Astrocyte (in vitro differentiated cells and primary cell): ENCODE measurements at places on chromosomes 3 and 15. TPM values are rescaled to one million over a fixed set of nuclear protein-coding genes. Genes with fewer than 3 reads are reported as not detected.

The SSUH2 gene
- not detected in 2 replicates for total RNA-seq

The ALPK3 gene
- 6.8 and 9.1 TPM in 2 replicates for total RNA-seq

The SLC51A gene
- total RNA-seq = not detected in 2 replicates

GRCh38 chr3:139909811-139910210 is 25.2 kb upstream of the CLSTN2 start:
- no peak overlapping the region for H3K4me3 ChIP-seq
- peaks cover 5% of the 10 kb centered on the region for H3K4me1 ChIP-seq
- no peak for DNase-seq
- H3K36me3 ChIP-seq = no peaks in the 10 kb centered on the region
- no peak overlapping the region for H3K27ac ChIP-seq

DNA sequence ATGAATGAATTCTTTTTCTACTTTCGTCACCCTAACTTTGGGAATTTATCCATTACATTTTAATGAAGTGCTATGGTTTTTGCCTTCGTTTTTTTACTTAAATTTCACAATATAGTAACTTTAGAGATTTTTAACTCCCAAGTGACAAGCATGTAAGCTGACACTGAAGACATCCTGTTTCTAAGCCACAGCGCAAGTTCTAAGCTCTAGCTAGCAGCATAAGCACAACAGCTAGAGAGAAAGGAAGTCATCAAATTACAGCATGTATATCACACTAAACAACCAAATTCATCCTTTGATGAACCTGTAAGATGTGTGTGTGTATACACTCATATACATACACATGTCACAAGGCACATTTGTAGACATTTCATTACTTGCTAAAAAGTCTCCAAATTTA is 119.3 kb downstream of the P3H2 start:
- H3K36me3 ChIP-seq = no peaks in the 10 kb centered on the region
- no peak for DNase-seq
- no peak overlapping the region for H3K4me3 ChIP-seq
- no peak overlapping the region for H3K27ac ChIP-seq
- H3K4me1 ChIP-seq = peaks cover 14% of the 10 kb centered on the region

DNA sequence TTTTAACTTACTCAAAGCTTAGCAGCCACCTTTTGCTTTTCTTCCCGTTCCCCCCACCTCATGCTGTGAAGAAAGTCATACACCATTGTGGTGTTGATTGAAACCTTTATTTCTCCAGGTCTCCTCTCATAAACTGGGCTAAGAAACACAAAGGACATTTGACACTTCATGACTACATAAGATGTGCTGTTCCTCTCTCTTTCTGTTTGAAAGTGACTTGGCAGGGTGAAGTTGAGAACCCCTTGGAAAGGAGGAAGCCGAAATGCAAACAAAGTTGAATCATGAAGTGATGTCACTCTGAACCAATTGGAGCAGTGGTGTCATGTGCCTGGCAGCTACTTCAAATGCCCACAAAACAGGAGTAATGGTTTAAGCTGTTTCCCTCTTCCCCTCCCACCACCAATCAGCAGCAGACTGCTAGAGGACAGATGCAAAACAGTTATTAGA is 174.7 kb downstream of the IGF1R start:
- peak overlapping the region; percentile 64 for H3K27ac ChIP-seq
- H3K4me1 ChIP-seq = peaks cover 15% of the 10 kb centered on the region
- no peaks in the 10 kb centered on the region for H3K27me3 ChIP-seq
- H3K4me3 ChIP-seq = no peak overlapping the region
- peak; percentile 90 for DNase-seq

- H3K27me3 ChIP-seq = no peaks in the 10 kb centered on the region
- no peak overlapping the region for H3K27ac ChIP-seq
- H3K36me3 ChIP-seq = no peaks in the 10 kb centered on the region
- DNase-seq = peak; percentile 76
- peaks cover 18% of the 10 kb centered on the region for H3K4me1 ChIP-seq
Measured at GRCh38 chr3:106423321-106424225, 554.8 kb upstream of the CBLB start.

DNA sequence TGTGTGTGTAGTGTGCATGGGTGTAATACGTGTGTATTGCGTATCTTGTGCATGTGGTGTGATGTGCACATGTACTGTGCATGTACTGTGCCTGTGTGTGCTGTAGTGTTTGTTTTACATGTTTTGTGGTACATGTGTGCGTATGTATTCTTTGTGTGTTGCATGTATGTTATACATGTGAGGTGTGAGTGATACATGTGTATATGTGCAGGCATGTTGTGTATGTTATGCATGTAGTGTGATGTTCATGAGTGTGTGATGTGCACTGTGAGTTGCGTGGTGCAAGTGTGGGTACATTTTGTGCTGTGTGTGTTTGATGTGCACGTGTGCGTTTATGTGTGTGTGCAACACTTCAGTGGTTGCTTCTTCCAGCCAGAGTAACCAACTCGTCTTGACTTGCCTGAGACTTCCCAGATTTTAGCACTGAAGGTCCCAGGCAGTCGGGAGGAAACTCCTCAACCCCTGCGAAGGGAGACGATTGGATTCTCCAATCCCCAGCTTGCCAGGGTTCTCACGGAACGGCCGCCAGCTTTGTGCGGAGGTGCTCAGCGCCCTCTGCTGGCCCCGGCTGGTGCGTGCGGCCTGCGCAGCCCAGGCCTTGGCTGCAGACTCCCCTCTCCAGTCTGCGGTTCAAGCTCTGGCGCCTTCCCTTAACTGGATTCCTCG is 3.6 kb downstream of the GALNT15 start:
- DNase-seq = peak; percentile 80
- H3K4me1 ChIP-seq = peaks cover 66% of the 10 kb centered on the region
- H3K36me3 ChIP-seq = no peaks in the 10 kb centered on the region
- peak overlapping the region; percentile 8 for H3K4me3 ChIP-seq
- no peak overlapping the region for H3K27ac ChIP-seq
- H3K27me3 ChIP-seq = no peaks in the 10 kb centered on the region

DNA sequence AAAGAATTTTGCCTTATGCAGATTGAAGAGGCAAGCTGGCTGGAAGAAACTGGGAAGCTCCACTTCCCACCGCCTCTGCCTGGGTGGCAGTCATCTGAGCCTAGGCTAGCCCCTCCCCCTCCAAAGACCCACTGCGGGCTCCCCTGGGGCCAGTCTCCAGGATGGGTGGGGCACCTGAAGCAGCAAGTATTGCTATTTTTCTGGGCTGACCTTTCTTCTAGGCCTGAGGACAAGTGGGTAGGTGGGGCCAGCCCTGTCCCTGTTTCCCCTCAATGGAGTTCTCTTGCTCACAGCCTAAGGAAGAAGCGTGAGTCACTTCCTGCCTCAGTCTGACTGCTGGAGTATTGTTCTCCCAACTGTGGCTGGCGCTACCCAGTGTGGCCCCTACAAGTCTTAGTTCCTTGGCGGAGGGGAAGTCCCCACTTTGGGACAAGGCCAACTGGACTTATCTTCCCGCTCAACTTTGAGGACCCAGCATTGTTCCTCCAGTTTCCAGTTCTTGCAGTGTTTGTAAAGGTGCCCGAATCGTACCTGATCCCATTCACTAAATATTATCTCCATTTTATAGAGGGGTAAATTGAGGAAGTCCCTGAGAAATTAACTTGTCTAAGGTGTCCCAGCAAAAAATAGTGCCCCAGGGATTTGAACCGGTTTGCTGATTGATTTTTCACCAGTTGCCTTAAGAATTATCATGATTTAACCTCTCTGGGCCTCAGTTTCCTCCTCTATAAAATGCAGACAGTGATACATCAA is 1.4 kb downstream of the FURIN start:
- DNase-seq = peak; percentile 92
- no peaks in the 10 kb centered on the region for H3K36me3 ChIP-seq
- no peak overlapping the region for H3K4me3 ChIP-seq
- no peaks in the 10 kb centered on the region for H3K27me3 ChIP-seq
- peak overlapping the region; percentile 95 for H3K27ac ChIP-seq

- H3K4me1 ChIP-seq = peaks cover 43% of the 10 kb centered on the region
- no peak overlapping the region for H3K4me3 ChIP-seq
- no peak for DNase-seq
- peaks cover 7% of the 10 kb centered on the region for H3K36me3 ChIP-seq
- H3K27me3 ChIP-seq = no peaks in the 10 kb centered on the region
Measured at GRCh38 chr3:71057526-71057894, 526.0 kb downstream of the FOXP1 start.

- H3K4me3 ChIP-seq = no peak overlapping the region
- no peaks in the 10 kb centered on the region for H3K36me3 ChIP-seq
- H3K27me3 ChIP-seq = no peaks in the 10 kb centered on the region
- peaks cover 9% of the 10 kb centered on the region for H3K4me1 ChIP-seq
Measured at GRCh38 chr3:171862993-171863521, 19.9 kb downstream of the TMEM212 start.

DNA sequence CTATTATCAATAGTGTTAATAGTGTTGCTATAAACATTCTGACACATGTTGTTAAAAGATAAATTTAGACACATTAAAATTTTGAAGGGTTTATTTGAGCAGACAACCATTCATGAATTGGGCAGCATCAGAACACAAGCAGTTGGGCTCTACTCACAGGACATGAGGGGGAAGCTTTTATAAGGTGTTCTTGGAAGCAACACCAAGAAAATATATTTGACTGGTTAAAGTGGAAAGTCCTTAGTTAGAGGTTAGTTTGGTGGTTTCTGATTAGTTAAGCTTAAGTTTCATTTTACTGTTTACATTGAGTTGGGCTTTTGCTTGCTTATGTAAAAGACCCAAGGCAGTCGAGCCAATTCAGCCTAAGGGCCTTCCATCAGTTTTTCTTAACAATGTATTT is 220.7 kb downstream of the CD47 start:
- H3K4me3 ChIP-seq = no peak overlapping the region
- H3K36me3 ChIP-seq = no peaks in the 10 kb centered on the region
- no peak for DNase-seq
- H3K27me3 ChIP-seq = no peaks in the 10 kb centered on the region
- H3K27ac ChIP-seq = no peak overlapping the region

- no peak overlapping the region for H3K4me3 ChIP-seq
- H3K4me1 ChIP-seq = no peaks in the 10 kb centered on the region
- DNase-seq = no peak
- H3K27ac ChIP-seq = no peak overlapping the region
- no peaks in the 10 kb centered on the region for H3K36me3 ChIP-seq
Measured at GRCh38 chr3:137988982-137989381, 21.0 kb upstream of the CLDN18 start.

GRCh38 chr3:188152660-188153436 is 1.1 kb upstream of the LPP start:
- peak; percentile 66 for DNase-seq
- H3K4me1 ChIP-seq = peaks cover 33% of the 10 kb centered on the region
- H3K27me3 ChIP-seq = no peaks in the 10 kb centered on the region
- H3K4me3 ChIP-seq = peak overlapping the region; percentile 73
